Activated CD4-positive, alpha-beta T cell treated with anti-CD3 and anti-CD28 coated beads for 36 hours (primary cell): ENCODE measurements at places on chromosomes 7 and 10.

- no peak for DNase-seq
Observed at GRCh38 chr10:12614177-12614995, 265.0 kb downstream of the CAMK1D start.

DNA sequence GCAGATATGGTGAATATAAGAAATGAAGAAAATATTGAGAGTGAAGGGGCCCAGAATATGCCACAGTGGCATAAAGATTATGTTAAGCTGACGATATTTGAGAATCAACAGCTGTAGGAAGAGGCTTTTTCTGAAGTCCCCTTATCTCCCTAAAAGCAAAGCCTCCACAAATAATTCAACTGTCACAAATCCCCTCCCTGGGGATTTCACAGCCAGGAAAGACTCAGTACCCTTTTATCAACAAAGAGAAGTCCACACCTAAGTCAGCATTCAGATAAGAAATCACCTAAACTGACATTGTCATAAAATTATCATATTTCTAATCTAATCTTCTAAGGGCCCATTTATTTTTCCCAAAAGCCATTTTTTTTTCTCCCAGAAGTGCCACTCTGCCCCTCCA lies 284.9 kb upstream of the VWC2 start:
- DNase-seq, result no peak

- DNase-seq, result no peak
Observed at GRCh38 chr7:142855756-142856564, 1.1 kb downstream of the EPHB6 start.

GRCh38 chr7:121344093-121344492 lies 15.3 kb downstream of the WNT16 start:
- DNase-seq, result no peak

DNA sequence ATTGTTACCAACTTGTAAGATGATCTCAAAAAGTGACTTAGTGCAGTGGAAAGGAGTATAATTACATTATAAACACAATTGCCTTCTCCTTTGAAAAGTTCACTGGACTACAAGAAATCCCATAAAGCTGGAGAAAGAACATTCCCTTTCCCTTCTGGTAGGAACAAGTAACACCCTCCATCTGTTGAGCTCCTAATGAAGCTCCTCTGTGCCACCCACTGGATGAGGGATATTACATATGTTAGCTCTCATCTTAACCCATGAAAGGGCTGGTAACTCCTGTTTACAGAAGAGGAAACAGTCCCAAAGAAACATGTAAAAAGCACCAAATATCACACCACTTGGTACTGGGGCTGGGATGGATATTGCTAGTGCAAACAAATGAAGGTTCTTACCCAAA lies 8.1 kb downstream of the PGAM1 start:
- DNase-seq, result no peak

DNA sequence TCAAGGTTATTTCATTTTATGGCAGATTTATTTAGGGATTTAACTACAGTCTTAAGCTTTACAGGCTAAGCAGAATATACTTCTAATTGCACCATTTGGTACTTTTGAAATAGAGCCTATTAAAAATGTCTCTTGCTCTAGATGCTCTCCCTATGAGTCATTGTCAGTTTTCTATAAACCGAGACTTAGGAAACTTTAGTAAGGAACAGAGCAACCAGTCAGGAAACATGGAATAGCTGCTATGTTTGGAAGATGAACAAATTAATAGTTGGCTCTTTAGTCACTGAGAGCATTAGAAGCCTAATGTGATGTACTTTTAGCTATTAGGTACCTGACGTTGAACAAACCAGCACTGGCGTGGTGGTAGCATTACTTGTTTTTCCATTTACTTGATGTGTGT lies 35.3 kb downstream of the INPP5F start:
- DNase-seq, result no peak

- DNase-seq, result no peak
Observed at GRCh38 chr7:92737706-92738105, 98.7 kb downstream of the CDK6 start.

DNA sequence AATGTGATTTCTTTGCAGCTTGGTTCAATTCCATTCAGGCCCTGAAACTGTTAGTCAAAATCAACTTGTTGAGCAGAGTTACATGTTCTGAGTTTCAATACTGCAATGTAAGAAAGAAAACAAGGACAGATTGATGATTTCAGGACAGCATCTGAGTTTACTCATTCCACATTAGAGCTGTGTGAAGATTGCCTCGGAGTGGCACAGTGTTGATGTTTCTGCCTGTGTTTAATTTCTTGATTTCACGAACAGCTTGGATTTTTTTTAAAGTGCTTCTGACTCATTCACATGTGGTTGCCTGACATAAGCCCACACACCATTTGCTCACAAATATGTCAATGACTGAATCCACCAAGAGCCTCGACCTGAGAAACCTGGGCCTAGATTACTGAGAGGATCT lies 101.2 kb upstream of the PARD3 start:
- peak; percentile 29 for DNase-seq

DNA sequence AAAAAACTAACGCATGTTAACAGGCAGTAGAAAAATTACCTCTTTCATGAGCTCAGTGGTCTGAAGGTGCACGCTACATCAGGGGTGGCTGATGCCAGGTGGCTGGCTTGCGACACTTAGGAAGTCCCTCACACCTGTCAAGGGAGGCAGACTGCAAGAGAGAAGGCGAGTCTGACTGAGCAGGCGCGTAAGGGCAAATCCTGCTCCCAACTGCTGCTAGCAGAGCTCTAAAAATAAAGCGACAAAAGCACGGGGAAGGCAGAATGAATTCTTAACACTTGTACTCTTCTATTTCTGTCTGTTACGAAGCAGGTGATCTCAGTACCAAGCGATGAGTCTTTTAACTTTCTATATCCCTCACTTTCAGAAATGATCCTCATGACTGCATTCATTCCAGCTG lies 33.1 kb downstream of the CACNA2D1 start:
- no peak for DNase-seq

DNA sequence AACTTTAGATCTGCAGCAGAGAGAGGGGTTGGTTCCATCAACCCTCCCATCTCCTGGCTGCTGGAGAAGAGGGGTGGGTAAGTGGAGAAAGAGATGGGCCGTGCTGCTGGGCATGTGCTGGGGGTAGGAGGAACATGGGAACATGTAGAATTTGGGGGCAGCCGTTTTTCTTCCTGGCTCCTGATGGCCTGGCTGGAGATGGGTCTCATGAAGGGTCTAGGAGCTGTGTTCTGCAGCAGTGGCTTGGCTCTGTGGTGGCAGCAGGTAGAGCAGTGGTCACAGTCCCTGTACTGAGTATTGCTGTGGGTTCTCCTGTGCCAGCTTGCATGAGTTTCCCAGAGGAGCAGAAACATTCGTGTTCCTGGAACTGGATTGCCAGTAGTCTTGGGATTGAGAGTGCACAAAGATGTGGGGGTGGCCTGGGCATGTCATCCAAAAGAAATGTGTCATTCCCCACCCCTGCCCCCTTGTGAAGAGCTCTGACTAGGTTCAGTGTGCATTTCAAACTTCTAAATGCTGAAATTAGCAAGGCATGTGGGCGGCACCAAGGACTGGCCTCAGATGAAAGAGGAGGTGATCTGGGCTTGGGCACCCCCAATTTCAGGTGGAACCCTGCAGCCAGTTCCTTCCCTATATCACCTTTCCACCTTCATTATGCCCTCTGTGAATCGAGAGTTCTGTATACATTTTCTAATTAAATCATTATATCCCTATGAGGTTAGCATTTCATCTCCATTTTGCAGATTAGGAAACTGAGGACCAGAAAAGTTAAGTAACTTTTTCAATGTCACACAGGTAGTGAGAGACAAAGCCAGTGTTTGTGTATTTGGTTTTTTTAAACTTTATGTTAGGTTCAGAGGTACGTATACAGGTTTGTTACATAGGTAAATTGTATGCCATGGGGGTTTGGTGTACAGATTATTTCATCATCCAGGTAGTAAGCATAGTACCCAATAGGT lies 2.1 kb downstream of the CHST3 start:
- no peak for DNase-seq

GRCh38 chr7:130961128-130961601 lies 227.2 kb upstream of the KLF14 start:
- peak; percentile 88 for DNase-seq

DNA sequence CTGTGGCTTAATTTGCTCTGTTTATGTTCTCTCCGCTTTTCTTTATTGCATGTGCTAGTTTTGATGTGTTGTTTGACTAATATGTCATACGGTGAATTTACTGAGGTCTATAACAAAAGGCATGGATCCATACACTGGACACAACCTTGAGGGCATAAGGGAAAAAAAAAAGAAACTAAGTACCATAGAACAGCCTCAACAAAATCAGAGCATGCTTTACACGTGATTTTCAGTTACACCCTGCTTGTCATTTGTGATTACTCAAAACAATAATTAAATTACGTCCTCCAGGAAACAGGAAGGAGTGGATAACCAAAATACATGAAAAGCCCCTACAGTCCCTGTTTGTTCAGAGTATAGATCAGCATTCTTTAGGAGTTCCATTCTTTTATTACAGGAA lies 150.5 kb downstream of the CRPPA start:
- no peak for DNase-seq

DNA sequence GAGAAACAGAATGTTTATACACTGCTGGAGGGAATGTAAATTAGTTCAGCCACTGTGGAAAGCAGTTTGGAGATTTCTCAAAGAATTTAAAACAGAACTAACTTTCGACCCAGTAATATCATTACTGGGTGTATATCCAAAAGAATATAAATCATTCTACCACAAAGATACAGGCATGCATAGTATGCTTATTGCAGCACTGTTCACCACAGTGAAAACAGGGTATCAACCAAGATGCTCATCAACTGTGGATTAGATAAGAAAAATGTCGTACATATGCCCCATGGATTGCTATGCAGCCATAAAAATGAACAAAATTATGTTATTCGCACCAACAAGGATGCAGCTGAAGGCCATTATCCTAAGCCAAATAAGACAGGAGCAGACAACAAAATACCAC lies 343.1 kb upstream of the KCND2 start:
- DNase-seq, result no peak

GRCh38 chr10:34029455-34029854 lies 695.0 kb upstream of the NRP1 start:
- no peak for DNase-seq

DNA sequence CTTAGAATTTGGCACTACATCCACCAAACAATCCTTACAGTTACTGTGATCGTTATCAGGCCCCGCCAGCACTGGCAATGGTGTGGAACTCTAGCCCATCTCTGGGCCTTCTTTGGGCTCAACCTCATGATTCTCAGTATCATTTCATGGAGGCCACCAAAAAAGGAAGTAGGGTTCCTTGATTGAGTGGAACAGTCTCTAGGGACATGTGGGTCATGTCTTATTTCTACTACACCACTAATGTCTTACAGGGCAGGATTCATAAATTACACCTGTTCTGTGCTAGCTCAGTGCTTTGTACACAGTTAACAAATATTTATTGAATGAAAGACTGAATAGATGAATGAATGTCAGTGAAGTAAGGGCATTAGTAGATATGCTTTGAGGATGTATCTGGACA lies 53.9 kb downstream of the AP3M1 start:
- no peak for DNase-seq

DNA sequence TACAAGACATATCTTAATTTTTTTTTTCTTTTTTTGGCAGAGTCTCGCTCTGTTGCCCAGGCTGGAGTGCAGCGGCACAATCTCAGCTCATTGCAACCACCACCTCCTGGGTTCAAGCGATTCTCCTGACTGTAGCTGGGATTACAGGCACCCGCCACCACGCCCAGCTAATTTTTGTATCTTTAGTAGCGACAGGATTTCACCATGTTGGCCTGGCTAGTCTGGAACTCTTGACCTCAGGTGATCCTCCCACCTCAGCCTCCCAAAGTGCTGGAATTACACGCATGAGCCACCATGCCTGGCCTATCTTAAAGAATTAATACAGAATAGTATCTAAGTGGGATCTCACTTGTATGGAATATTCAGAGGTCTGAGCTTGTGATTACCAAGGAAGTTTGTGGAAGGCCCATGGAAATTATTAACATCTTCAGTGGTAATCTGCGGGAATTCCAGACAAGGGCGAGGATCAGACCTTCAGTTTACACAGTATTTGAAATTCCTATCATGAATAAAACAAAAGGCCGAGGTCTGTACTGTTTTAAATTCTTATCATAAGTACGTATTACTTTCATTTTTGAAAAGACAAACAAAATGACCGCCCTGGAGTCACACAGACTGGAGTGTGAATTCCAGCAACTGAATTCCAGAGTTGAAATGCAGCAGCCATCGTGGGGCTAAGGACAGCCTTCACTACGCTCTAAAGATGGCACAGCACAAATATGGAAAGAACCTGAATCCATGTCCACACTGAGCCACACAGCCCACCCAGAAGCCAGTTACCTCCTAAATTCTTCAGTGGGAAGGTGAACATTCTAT lies 16.7 kb downstream of the GPRIN2 start:
- no peak for DNase-seq

- DNase-seq, result no peak
Observed at GRCh38 chr7:149819961-149820340, 18.2 kb upstream of the ZNF862 start.

GRCh38 chr10:91708174-91708861 lies 75.4 kb upstream of the PPP1R3C start:
- DNase-seq, result no peak

GRCh38 chr7:137772316-137772715 lies 74.5 kb downstream of the DGKI start:
- DNase-seq, result no peak

DNA sequence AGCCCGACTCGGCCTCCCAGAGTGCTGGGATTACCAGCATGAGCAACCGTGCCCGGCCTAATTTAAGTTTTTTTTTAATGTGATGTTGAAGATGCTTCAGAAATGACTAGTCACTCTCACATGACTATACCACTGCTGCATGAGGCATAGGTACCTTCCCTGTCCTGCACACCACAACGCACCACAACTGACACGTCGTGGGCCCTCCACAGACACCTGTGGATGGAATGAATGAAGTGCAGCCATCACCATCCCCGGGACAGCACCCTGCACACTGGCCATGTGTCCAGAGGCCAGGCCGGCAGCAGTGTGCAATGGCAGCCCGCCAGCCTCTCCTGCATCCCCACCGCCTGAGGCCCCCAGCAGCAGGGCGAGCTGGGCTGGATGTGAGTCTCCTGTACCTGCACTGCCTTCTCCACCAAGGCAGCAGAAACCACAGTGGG lies 55.1 kb downstream of the VOPP1 start:
- DNase-seq, result peak; percentile 84

DNA sequence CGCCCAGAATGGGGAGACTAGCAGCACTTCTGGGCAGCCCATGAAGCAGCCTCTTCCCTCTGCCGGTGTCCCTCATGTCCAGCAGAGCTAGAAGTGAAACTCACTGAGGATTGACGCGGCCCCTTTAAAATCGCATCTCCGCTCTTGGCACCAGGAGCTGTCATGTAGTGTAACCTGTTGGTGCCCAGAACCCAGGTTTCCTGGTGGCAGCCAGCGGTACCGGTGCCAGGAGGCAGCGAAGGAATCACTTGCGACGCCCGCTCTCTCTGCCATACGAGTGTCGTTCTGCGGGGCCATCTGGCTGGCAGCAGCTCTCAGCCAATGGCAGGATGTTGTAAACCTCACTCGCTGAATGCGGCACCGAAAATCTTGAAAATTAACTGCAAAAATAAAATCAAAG lies 82.7 kb downstream of the CUX1 start:
- DNase-seq, result no peak
